NCI-H1105 treated with DMSO at 0.1 percent for 48 hours (cell line): ENCODE measurements at places on chromosomes 12 and 14.

- no peak for DNase-seq
These were observed 25.7 kb downstream of the TEP1 start for GRCh38 chr14:20387576-20387975.

GRCh38 chr12:12365931-12366431 lies 9.1 kb downstream of the BORCS5 start:
- DNase-seq: no peak

- peak; percentile 62 for DNase-seq
These were observed 197.0 kb downstream of the DAD1 start for GRCh38 chr14:22391908-22392565.

GRCh38 chr12:61291647-61292046 lies 968.6 kb upstream of the USP15 start:
- no peak for DNase-seq

GRCh38 chr12:4483885-4484823 lies 38.5 kb upstream of the FGF6 start:
- DNase-seq: peak; percentile 18

GRCh38 chr12:47910981-47911380 lies 6.2 kb upstream of the VDR start:
- DNase-seq: no peak

DNA sequence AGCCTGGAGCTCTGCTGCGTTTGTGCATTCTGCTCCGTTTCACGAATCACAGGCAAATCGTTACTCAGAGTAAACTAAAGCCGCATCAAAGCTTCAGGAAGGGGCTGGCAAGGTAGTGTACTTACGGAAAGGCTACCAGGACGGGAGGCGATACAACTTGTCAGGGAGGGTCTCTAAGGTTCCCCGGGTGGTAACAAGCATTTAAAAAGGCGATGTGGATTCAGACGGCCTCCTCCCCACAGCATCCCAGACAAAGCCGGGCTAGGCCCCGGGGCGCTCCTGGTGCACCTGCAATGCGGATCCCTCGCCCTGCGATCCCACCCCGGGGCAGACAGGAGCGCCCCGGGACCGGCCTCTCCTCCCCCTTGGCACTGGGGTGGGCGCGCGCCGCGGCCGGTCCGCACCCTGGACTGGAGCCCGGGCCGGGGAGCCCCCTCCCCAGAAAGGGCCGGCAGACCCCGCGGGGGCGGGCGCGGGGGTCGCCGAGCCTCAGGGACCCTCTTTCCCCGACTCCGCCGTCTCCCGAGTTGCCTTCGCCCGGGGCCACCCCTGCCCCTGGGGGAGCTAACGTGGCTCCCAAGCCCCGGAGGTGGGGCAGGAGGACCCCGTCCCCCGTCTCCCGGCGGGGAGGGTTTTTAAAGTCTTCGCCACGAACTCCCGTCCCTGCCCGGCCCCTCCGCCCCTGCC lies 718 bp downstream of the CCDC92 start:
- peak; percentile 36 for DNase-seq

GRCh38 chr12:57119294-57120085 lies 8.3 kb upstream of the STAT6 start:
- no peak for DNase-seq

DNA sequence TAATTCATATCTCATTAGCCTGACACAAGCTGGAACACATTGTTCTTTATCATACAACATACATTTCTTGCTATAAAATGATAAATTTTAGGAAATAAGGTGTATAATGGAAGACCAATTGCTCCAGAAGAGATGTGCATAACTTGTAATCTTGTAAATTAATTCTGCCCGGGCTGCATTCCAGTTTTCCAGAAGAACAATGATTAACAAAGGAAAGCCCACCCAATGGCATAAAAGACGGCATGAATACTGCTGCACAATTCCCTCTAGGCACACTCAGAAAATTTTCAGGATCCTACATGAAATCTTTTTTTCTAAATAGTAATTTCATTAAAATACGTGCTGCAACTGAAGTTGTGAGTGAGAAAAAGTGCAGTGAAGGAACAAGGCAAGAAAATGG lies 137.4 kb upstream of the KRR1 start:
- no peak for DNase-seq

DNA sequence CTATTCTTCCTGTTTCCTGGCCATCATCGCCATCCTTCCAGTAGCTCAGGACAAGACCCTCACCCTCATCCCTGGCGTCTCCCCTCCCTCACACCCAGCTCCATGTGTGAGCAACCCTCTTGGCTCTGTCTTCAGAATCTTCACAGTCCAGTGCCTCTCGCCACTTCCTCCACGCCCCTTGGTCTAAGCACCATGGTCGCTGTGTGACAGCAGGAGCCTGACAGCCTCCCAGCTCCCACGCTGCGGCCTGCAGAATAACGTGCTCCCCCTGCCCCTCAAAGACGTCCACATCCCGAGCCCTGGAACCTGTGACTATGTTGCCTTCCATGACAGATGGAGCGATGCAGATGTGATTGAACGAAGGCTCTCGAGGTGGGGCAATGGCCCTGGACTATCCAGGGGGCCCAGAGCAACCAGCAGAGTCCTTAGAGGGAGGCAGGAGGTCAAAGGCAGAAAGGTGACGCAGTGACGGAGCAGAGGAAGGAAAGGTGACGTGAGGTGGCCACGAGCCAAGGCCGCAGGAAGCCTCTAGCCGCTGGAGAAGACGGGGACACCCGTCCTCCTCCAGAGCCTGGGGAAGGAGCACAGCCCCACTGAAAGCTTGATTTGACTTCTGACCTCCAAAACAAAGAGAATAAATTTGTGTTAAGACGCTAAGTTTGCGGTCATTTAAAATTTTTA lies 139.8 kb downstream of the CALM1 start:
- DNase-seq: no peak

DNA sequence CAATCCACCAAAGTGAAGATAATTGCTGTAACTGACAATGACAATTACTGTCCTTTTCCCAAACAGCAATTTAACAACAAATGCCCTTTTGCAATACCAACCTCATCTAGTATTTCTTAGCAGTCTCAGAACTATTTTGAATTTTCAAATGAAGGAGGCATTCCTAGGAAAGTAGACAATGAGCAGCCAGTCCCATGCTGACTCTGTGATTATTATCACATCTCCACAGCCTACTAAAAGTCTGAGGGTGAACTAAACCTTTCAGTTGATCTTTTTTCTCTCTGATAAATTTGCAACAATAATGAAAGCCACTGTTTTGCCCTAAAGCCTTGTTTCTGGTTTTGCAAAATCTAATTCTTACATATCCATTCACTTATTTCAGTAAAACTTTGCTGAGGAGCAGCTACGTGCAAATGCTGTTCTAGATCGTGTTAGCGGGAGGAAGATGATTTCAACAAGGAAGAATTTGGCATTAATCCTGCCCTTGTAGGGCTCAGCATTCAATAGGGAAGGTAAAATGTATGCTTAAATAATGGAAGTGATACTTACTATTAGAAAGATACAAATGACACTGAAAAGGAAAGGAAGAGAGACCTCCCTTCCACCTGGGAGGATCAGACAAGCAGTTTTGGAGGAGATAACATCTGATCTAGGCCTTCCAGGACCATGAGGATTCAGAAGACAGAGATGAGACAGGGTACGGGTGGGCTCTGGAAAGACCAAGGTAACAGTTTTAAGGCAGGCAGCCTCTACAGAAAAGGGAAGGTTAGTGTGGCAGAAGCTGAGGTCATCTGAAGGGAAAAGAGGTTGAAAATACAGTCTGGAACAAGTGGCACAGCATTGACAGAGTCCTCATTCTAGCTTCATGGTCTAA lies 47.4 kb downstream of the SLC38A1 start:
- DNase-seq: peak; percentile 9

DNA sequence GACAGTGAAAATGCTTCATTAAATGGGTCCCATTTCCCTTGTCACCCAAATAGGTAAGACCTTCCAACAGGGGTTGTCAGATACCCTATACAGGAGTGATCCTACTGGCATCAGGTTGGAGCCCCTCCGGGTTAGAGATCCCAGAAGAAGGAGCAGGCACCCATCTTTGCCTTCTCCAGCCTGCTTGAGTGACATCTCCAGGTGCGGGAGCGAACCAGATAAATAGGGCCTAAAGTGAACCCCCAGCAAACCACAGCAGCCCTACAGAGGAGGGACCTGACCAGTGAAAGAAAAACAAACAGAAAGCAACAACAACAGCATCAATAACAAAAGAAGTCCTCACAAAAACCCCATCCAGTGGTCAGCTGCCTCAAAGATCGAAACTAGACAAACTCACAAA lies 182.2 kb downstream of the SLC5A8 start:
- DNase-seq: no peak

DNA sequence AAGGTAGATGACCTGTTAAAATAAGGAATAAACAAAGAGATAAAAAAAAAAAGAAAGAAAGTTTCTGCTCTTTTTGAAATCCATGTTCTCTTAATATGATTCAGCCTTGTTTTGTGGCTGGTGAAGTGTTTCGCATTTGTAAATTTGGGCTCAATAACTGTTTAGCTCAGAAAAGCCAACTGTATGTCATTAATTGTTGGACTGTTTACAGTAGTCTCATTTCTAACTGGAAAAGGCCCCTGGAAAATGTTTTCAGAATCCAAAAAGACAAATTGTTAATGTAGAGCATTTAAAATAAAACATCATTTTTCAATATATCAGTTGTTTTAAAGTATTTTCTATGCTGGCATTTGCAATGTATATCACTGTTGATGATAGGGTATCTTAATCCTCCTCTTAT lies 47.4 kb upstream of the DYRK2 start:
- no peak for DNase-seq

GRCh38 chr12:41962171-41962572 lies 182.5 kb downstream of the GXYLT1 start:
- peak; percentile 82 for DNase-seq

DNA sequence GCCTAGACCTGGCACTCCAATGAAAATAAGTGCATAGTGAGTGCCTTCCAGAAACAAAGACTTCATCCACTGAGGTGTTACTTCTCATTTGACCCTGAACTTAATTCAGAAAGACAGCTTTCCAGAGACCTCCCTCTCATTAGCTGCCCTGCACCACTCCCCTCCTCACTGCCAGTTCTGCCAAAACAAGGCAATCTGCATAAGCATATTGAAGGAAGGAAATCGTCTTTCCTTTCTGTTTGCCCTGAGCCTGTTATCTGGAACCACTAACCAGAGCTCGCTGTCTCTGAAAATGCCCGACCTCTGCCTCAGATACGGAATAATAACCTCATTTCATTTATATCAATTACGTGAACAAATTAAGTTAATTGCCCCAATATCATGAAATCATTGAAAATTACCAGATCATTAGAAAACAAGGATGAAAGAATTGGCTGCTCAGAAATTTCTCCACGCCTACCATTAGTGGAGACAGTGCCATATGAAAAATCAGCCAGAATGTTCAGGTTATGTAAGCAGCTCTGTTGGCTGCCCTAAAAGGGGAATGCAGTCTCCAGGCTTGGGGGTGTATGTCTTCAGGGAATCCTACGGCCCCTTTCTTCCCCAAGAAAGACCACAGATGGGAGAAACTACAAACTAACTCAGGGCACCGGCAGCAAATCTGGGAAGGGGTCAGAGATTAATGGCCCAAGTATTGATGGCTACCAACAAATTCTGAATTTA lies 149.9 kb upstream of the FKBP4 start:
- no peak for DNase-seq

DNA sequence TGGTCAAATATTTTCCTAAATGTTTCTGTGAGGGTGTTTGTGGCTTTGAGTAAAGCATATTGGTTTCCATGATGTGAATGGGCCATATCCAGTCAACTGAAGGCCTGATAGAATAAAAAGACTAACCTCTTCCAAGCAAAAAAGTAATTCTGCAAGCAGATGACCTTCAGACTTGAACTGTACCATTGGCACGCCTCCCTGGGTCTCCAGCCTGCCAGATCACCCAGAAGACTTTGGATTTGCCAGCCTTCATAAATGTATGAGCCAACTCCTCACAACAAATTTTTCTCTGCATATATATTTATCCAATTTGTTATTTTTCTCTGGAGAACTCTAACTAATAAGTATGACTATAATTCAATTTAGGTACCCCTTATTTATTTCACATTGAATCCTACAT lies 190.3 kb downstream of the KIF21A start:
- no peak for DNase-seq

GRCh38 chr12:56271031-56271430 lies 4.3 kb downstream of the COQ10A start:
- no peak for DNase-seq

DNA sequence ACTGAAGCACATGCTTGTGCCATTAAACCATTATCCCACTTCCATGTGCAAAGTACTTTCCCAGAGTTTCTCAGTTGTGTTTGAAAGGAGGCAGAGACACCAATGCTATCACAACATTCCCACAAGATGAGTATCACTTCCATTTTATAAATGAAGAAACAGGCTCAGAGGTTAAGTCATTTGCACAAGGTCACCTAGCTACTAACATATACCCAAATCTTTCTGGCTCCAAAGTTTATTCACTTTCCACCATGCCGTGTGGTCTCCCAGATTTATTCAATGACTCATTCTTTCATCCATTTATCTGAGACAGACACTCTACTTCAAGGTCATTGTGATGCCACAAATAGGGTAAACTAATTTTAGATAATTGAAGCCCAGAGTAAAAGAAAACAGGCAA lies 9.4 kb downstream of the ART4 start:
- DNase-seq: no peak
